A673 (cell line): ENCODE measurements at places on chromosomes 3 and 15. TPM values are rescaled to one million over a fixed set of nuclear protein-coding genes. Genes with fewer than 3 reads are reported as not detected.

DNA sequence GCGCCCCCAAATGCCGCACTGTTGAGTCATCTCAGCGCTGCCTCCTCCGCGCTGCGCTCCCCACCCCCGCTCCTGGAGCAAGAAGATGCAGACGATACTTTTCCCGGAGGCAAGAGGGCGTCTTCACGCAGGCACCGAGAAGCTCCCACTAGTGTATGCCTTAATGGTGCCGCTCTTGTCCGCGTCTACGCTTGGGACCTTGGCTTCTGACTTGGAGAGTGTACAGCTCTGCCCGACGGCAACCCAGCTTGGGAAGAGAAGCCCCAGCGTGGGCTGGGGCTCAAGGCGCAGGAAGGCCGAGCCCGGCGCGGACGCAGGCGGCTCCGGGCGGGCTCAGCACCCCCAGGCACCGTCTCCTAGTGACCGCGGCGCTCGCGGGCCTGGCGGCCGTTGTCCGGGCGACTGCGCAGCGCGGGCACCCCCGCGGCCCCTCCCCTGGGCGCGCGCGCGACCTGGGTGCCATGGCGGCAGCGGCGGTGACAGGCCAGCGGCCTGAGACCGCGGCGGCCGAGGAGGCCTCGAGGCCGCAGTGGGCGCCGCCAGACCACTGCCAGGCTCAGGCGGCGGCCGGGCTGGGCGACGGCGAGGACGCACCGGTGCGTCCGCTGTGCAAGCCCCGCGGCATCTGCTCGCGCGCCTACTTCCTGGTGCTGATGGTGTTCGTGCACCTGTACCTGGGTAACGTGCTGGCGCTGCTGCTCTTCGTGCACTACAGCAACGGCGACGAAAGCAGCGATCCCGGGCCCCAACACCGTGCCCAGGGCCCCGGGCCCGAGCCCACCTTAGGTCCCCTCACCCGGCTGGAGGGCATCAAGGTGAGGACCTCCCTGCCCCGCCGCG lies at the start of gene P4HTM:
P4HTM (plus strand) TSS at position 446 of the 840 bp plus-strand sequence; CDS start at position 462, 16 bp downstream.
- DNase-seq = peak; percentile 85

GRCh38 chr3:21158861-21159542 lies 592.0 kb downstream of the ZNF385D start:
- DNase-seq = no peak

DNA sequence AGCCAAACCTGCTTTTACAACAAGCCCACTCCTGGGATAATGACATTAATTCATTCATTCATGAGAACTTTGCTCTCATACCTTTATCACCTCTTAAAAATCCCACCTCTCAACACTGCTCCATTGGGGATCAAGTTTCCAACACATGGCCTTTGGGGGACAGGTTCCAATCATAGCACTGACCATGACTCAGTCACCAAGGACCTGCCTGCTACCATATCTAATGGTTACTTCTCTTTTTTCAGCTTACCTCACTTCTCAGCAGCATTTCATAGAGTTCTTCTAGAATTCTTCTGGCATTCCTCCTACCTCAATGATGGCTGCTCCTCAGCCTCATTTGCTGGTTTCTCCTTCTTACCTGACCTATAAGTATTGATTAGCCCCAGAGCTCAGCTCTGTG lies 36.9 kb upstream of the RYK start:
- no peak for DNase-seq

GRCh38 chr15:73873889-73874511 lies 636 bp downstream of the TBC1D21 start:
- DNase-seq = peak; percentile 65

DNA sequence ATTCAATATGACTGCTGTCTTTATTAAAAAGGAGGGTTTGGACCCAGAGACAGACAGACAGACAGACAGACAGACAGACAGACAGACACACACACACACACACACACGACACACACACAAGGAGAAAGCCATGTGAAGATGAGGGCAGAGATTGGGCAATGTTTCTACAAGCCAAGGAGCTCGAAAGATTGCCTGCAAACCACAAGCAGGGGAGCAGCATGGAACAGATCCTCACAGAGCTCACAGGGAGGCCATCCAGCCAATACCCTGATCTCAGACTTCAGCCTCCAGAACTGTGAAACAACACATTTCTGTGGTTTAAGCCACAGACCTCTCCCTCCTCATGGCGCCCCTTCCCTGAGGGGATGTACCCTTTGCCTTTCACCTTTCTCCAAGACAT lies 35.8 kb upstream of the ABHD2 start:
- no peak for DNase-seq

DNA sequence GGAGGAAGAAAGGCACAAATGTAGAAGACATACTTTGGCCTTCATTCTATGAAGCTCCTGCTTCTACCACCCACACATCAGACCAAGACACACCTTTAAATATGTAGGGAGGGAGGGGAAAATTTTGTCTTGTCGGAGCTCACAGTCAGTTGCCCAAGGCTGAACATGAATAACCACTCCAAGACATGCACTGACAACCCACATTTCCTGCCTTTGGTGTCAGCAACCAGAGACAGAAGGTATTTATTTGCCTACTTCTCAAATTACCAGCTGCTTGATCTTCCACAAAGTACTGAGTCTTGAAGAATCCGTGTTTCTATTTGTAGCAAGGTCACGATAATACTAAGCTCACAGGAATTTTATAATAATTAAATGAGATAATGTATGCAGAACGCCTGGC lies 169.7 kb downstream of the KCNMB2 start:
- no peak for DNase-seq

- no peak for DNase-seq
These were observed 344.1 kb downstream of the UNC13C start for GRCh38 chr15:54322341-54322740.

DNA sequence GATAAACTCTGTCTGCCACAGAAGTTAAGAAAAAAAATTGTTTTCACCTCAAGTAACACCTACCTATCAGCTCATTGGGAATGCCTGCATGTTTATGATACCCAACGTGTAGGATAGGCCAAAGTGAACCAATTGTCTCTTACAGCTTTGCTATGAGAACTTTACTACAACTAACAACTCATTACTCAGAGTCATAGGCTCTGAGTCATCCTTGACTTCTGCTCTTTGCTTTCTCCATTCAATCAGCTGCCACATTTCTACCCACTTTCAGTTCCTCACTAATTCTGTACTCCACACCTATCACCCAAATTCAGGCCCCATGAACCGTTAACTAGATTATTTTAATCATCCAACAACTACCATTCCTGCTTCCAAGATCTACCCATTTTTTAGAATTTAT lies 843.9 kb downstream of the TUSC7 start:
- no peak for DNase-seq

DNA sequence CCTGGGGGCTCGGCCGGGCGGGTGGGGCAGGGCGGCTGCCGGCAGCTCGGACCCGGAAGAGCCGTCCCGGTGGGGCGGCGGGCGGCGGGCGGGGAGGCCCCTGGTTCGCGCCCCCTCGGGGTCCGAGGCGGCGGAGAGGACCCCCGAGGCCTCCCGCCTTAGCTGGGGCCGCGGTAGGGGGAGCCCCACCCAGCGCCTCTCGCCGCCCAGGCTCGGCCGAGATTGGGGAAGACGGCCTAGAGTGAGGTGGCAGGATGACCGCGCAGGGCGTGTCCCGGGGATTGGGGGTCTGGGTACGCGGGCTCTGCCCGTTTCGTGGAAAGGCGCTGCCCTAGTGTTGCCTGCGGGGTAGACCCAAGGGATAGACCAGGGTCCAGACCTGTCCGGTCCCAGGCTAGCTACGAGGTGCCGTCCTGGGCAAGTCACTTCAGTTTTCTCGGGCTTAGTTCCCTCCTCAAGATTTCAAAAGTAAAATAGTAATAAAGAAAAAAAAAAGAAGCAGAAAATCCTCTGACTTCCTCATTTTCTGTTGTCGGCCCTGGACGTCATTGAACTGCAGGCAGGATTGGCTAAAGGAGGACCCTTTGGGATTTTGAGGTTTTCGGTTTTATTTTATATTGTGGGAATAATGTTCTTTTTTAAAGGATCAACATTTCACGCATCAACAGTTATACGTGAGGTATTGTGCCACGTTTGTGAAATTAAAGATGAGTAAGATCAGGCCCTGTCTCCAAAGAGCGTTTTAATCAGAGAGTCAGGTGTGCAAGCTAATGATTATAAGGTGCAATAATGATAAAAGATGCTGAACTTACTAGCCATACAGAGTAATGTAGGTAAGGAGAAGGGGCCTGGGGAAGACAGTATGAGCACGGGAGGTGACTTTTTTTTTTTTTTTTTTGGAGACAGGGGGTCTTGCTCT lies 679 bp downstream of the IQGAP1 start:
- peak; percentile 54 for DNase-seq

DNA sequence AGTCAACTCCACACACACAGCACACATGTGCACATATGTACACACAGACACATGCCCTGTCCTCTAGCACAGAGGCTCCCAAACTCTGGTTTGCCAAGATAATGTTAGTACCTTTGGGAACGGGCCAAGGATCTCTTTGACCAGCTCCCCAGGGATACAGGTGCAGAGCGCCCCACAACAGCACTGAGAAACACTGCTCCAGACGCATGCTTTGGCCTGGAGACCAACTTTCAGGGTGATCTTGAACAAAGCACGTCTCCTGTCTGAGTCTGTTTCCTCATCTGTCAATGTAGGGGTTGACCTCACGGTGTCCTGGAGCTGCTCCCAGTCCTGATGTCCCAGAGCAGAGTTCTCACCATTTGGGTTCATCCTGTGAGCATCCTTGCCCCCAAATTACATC lies 15.9 kb upstream of the SKOR1 start:
- no peak for DNase-seq

DNA sequence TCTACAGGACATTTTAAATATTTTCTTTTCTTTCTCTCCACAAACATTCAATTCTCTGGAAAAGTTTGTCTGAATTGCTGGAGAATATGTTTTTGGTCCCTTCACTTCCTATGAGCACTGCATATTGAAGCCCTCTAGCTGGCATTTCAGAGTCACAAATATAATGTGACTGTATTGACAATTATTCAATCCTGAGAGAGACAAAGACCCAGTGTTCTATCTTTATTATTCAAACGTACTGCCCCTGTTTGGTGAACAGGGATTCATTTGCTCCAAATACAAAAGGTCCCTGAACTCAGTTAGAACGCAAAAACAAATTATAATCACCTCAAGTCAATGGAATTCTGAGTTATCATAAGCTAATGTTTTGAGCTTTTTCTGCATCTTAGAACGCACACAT lies 173.1 kb upstream of the CDIN1 start:
- DNase-seq = no peak

DNA sequence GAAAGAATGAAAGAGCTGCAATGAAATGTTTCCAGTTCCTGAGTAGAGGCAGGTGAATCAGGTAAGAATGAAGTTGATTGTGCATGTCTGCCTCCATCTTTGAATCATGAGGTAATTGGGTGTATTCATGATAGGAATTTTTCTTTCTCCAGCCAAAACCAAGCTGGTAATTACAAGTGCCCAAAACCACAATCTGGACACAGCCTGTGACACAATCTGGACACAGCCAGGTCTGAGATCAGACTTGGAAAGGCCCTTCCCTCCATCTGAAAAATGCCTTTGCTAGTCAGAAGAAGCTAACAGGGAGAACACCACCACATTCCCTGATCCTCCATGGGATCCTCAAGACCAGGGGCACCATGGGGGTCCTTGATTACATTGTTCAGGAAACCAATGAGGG lies 338.5 kb upstream of the THBS1 start:
- DNase-seq = no peak

- DNase-seq = no peak
These were observed 556.2 kb upstream of the CFAP20DC start for GRCh38 chr3:59605944-59606534.

- no peak for DNase-seq
These were observed 43.6 kb downstream of the BLM start for GRCh38 chr15:90760661-90761232.

- no peak for DNase-seq
These were observed 183.3 kb downstream of the SATB1 start for GRCh38 chr3:18241837-18242236.

- DNase-seq = no peak
These were observed 179.6 kb downstream of the FEZF2 start for GRCh38 chr3:62193586-62194345.

DNA sequence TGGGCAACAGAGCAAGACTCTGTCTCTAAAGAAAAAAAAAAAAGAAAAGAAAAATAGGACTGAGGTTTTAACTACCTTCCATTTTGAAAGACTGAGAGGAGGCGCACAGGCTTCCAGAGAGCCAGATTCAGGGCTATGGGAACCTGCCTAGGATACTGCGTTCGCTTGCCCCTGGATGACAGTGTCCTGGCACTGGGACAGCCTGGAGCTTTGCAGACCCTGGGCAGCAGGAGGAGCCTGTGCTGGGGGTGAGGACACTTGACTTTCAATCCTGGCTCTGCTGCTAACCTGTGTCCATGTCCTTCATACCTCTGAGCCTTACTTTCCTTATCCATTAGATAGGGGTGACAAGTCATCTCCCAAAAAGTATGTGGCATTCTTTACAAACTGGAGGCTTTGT lies 31.2 kb downstream of the CD276 start:
- DNase-seq = no peak

GRCh38 chr3:159273608-159274007 lies 471.8 kb downstream of the MFSD1 start:
- DNase-seq = peak; percentile 59

GRCh38 chr3:13414040-13414729 lies 5.9 kb downstream of the NUP210 start:
- DNase-seq = no peak

DNA sequence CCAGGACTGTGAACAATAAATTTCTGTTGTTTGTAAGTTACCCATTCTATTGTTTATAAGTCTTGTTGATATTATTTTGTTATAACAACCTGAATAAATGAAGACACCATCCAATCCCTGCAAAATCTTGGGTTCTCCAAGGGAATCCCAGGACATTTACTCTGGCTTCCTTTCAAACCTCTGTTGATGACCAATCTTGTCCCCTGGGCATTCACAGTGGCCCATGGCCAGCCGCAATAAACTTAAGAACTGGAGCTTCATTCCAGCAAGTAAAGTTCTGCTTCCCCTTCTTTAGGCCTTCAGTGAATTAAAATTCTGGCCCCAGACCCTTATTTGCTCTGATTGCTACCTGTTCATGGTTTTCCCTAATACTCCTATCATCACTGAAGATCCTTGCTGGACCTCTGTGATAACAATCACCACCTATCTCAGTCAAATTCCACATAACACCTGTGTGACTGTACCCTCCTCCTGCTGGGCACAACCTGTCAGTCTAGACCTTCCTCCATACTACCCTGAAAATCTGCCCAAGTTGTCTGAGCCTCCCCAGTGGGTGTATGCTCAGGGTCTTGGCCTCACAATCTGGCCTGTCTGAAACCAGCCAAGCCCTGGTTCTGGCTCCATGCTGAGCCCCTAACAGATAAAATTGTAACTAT lies 153.1 kb downstream of the SEMA6D start:
- DNase-seq = no peak

DNA sequence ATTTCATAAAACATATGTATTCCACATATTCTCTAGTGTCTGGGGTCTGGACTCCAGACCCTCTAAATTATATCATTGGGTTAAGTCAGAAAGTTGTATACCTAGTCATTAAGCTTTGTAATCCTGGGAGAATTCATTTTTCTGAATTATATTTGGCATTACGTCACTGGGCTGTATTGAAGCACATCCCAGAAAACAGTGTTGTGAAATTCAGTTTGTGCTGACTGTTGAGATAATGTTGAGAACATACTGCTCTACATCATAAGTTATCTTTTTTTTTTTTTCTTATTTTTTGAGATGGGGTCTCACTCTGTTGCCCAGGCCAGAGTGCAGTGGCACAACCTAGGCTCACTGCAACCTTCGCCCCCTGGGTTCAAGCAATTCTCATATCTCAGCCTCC lies 153.1 kb upstream of the STT3B start:
- DNase-seq = no peak

- DNase-seq = no peak
These were observed 33.3 kb upstream of the TP63 start for GRCh38 chr3:189597918-189598317.

GRCh38 chr3:178159691-178160220 lies 376.5 kb upstream of the KCNMB2 start:
- DNase-seq = peak; percentile 65

The LRRC28 gene
- total RNA-seq = 28.4 and 30.7 TPM in 2 replicates

The MRAS gene
- total RNA-seq = 0.50 and 0.77 TPM in 2 replicates
